ENCODE measurements at places on chromosomes 7 and 10.

DNA sequence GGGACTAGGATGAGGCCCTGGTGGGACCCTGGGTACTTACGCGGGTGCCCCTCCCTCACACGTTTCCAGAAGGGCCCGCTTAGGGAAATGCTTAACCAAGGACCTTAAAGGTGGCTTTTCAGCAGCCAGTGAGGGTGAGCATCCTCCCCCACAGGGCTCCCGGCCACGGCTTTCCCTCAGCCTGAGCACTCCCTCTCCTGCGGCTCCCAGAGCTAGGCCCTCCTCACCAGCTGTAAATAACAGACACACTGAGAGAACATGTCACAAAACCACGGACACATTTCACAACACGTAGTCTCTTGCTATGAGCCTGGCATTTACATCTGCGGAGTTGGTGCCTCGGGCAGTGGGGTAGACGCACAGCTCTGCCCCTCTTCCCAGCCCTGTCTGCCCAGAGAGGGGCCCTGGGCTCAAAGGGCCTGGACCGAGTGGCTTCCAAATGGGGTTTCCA is 25.2 kb downstream of the GRID1 start:
- DNase-seq, result peak; percentile 27

DNA sequence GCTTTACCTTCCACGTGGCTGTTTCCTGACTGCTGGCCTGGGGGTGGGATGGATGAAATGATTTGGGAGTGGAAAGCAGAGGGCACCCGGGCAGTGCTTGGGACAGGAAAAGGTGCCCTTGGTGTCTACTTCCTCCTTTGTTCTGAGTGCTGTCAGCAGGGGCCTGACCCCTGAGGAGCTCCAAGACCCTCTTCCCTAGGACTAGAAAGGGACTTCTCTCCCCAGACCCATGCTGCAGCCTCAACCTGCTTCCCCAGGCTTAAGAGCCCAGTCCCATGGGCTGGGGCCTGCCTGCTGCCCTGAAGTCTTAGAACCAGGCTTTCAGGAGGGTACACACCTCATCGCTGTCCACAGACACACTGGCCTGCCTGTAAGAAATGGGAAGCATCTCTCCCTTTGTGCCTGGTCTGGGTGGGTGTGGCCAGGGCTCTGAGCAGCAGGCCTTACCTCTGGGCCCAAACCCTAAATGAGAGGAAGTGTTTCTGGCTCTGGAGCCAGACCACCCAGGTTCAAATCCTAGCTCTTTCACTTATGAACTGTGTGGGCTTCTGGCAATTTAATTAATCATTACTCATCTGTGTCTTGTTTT is 12.9 kb downstream of the CDH23 start:
- no peak for DNase-seq

DNA sequence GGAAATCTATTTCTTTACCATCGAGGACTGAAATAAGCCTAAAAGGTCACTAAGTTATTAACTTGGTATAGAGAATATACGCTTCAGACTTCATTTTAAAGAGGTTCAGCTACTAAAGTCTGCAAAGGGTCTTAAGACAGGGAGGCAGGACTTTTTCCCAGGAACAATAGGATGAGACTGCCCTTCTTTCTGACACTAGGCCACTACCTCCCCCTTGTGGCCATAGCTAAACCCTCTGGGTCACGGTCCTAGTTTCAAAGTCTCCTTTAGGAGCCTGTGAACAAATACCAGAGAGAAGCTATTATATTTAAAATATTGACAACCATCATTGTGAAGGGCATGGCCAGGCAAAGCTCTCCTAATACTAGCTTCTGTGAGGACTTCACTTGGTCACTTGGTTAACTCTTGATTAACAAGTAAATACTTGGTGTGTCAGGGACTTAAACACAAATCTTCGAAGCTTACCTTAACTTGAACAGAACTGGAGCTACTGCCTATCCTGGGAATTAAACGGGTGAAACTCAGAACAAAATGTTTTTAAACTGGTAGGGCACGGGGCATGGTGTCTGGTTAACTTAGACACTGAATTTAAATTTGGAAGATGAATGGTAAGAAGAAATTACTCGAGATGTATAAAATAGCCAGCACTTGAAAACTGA is 75.6 kb downstream of the CCDC6 start:
- DNase-seq, result no peak

GRCh38 chr10:97426776-97427570 is 982 bp downstream of the PGAM1 start:
- no peak for DNase-seq

DNA sequence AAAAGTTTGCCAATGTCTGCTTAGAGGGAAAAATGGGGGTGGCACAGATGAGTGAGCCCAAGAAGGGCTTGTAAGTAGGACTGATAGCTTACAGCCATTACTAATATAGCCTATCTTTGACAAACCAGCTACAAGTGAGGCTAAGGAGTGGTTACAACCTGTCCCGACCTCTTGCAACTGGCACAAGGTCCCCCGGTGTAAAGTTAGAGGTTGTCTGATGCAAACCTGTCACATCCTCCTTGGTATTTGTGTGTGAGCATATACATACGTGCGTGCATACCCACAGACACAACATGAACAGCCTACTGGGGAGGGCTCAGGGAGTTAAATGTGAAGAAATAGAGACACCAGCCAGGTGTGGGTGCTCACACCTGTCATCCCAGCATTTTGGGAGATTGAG is 14.6 kb downstream of the ADAP1 start:
- no peak for DNase-seq

DNA sequence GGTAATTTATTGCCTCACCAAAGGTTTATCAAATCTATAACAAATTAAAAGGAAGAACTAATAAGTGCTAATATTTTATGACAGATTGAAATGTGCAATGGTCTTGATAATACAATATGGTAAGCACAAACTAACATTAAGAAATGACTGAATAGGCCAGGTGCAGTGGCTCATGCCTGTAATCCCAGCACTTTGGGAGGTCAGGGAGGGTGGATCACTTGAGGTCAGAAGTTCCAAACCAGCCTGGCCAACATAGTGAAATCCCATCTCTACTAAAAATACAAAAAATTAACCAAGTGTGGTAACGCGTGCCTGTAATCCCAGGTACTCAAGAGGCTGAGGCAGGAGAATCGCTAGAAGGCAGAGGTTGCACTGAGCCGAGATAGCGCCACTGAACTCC is 3.5 kb downstream of the MTPAP start:
- DNase-seq, result no peak

DNA sequence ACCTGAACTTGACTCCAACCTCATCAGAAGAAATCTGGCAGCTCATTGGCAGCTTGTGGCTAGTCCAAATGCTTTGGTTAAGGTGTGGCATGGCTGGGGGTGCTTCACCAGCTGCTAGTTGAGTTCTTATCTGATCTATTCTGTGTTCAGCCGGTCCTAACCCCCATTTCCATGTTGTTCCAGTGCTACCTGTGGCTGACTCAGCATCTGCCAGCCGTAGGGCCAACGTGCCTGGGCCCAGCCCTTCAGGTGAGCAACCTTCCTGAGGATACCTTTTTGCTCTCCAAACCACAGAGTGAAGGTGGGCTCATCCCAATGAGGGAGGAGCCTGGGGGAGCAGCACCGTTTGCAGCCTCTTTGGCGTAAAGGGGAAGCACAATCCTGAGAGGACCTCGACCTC is 46.8 kb upstream of the C10orf120 start:
- DNase-seq, result no peak

DNA sequence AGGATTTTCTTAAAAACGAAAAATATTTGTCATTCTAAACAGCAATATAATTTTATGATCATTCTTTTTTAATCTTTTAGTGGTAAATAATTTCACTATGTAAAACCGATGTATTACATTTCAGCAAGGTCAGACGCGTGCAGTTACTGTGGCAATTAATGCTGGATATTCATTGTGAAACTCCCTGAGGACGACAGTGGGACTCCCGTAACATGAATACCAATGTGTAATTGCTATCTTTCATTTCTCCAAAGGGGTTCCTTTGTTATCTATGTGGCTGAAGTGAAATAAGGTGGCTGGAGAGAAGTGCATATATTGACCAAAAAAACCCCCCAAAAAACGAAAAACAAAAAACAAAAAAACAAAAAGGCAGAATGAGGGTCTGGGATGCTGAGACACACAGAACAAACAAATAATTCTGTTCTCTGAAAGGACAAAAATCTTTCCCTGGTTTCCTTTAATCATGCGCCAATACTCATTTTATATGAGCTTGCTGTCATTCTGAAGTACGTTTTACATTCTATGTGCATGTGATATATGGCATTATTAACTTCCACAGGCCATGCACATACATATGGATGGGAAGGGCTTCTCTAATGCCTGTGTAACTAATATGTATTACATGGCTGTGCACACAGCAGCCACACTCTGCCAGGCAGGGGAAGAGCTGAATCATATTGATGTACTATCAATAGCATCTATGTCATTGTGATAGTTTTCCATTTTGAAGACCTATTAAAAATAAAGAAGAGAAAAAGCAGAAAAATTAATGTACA is 161.4 kb downstream of the RAPGEF5 start:
- DNase-seq, result no peak

DNA sequence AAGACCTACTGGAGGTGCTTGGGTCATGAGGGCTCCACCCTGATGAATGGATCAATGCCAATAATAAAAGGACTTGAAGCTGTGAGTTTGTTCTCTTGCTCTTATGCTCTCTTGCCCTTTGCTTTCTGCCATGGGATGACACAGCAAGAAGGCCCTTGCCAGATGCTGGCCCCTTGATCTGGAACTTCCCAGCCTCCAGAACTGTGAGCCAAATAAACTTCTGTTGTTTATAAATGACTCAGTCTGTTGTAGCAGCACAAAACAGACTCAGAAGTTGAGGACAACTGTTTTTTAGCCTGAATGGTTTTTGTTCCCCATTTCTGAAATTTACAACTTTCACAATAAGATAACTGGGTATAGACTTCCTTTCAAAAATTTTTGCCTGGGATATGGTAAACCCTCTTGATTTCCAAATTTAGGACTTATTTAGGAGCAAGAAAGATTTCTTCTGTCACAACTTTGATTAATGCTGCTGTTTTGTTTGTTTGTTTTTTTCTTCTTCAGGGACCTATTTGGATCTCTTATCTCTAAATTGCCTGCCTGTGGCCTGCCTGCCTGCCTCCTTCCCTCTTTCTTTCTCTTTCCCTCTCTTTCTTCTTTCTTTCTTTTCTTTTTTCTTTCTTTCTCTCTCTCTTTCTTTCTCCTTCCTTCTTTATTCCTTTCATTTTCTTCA is 12.1 kb downstream of the ENTPD1 start:
- DNase-seq, result no peak

- no peak for DNase-seq
Measured at GRCh38 chr7:92058040-92058439, 76.2 kb downstream of the CYP51A1 start.

DNA sequence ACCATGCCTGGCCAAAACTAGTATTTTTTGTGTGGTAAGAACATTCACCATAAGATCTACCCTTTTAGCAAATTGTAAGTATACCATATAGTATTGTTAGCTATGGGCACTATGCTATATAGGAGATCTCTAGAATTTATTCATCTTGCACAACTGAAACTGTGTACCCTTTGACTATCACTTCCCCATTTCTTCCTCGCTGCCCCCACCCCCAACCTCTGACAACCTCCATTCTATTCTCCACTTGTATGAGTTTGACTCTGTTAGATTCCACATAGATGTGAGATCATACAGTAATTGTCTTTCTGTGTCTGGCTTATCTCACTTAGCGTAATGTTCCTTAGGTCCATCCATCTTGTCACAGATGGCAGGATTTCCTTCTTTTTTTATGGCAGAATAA is 3.6 kb downstream of the CASP7 start:
- no peak for DNase-seq

- DNase-seq, result no peak
Measured at GRCh38 chr7:12737373-12737772, 49.9 kb downstream of the ARL4A start.

- DNase-seq, result no peak
Measured at GRCh38 chr7:90236721-90237289, 8.2 kb upstream of the CFAP69 start.

- no peak for DNase-seq
Measured at GRCh38 chr7:157136372-157136771, 2.4 kb upstream of the UBE3C start.

DNA sequence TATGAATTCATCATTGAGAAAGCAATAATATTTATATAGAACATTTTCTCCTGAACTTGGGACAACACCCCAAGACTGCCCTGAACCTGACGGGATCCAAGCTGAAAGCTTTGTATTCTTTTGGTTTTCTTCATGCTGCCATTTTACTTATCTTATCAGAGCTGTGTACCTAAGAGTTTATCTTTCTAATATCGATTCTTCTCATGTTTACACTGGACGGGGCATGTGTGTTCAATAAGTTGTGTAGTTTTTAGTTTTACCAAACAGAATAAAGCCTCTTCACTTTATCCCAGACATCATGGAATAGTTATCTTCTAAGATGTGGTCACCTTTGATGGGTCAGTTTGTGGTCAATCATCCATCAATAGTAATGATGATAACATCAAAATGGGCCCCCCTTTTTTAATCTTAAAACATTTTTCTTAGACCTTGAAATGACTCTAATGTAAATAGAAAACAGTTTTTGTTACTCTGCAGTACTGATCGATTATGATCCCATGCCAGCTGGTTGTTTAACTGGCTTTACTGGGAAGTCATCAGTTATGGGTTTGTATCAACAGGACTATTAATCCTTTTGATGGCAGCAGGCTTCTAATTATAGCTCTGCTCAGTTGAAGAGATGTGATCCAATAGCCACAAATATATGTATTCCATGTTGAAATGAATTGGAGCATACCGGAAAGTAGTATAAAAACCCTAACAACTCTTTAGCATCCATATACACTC is 446.1 kb downstream of the KCNMA1 start:
- no peak for DNase-seq

DNA sequence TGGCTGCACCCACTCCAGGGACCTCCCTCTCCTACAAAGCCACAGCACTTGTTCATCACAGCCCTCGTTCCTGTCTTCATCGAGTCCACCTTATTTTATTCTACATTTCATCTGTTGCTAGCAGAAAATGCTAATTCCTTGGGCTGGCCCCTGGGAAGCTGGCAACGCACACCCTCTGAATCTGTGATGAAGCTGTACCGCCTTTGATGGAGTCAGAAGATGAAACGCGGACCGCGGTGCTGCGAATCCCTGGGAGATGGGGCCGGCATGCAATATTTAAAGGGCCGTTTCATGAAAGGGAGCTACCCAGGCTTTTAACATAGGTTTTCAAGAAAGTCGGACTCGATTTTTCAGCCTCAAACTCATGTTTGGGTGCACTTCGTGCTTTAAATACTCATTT is 88.5 kb downstream of the NPTX2 start:
- DNase-seq, result no peak

- no peak for DNase-seq
Measured at GRCh38 chr7:87552351-87552900, 48.3 kb downstream of the ABCB1 start.

- DNase-seq, result no peak
Measured at GRCh38 chr10:4312051-4312835, 513.8 kb upstream of the AKR1E2 start.
